ENCODE measurements at places on chromosomes 16 and 17.

- DNase-seq = peak; percentile 53
Measured at GRCh38 chr17:80855948-80856862, 135.4 kb upstream of the CHMP6 start.

- DNase-seq = no peak
Measured at GRCh38 chr17:33519692-33520091, 226.6 kb upstream of the ASIC2 start.

DNA sequence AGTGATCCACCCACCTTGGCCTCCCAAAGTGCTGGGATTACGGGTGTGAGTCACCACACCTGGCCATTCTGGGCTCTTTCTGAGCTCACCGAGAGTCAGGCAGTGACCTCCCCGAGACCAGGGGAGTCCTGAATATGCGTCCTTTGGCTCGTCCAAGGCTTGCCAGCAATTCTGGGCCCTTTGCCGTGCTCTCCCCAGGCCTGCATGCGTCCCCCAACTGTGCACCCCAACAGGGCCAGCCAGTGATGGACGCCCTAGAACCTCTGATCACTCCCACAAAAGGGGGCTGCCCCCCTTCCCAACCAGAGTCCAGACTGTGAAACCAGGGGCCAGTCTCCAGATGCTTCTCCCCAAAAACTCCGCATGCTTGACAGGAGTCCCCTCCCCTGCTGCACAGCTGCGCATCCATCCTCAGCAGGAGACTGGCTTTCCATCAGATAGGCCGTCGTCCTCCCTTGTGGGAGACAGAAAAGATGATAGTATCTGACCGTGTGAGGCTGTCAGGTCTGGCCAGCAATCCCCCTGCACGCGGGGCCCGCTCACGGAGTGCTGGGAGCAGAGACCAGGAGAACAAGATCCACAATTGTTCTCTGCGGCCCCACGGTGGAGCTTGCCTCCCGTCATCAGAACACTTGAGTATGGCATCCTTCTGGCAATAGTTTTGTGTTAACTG, 15.5 kb downstream of the HS3ST6 start:
- no peak for DNase-seq

DNA sequence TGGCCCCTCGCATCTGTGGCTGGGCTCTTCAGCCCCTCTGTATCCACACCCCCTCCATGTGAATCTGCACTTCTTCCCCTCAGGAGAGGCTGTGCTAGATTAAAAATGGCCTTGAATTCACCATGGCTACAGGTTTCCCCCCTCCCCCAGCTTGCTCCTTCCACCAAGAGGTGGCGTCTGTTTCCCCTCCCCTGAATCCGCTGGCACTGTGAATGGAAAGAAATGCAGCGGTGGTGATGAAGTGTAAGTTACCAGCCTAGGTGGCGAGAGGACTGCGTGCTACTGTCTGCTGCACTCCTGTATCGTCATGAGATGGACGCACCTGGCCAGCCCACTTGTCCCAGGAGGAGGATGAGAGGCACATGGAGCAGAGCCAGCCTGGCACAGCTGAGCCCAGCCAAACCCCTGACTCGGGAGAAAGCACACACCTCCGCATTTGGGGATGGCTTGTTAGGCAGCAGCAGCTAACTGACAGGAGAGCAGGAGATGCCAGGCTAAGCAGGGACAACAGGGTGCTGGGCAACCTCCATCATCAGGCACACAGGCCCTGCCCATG, 26.2 kb downstream of the TNFRSF13B start:
- no peak for DNase-seq

- no peak for DNase-seq
Measured at GRCh38 chr17:58232707-58233156, 5.7 kb upstream of the LPO start.

GRCh38 chr16:2715519-2715918, 4.5 kb downstream of the PRSS27 start:
- peak; percentile 60 for DNase-seq

GRCh38 chr16:20944861-20945574, 44.4 kb downstream of the LYRM1 start:
- DNase-seq = no peak

- no peak for DNase-seq
Measured at GRCh38 chr16:31243734-31244670, 15.8 kb upstream of the ITGAM start.

DNA sequence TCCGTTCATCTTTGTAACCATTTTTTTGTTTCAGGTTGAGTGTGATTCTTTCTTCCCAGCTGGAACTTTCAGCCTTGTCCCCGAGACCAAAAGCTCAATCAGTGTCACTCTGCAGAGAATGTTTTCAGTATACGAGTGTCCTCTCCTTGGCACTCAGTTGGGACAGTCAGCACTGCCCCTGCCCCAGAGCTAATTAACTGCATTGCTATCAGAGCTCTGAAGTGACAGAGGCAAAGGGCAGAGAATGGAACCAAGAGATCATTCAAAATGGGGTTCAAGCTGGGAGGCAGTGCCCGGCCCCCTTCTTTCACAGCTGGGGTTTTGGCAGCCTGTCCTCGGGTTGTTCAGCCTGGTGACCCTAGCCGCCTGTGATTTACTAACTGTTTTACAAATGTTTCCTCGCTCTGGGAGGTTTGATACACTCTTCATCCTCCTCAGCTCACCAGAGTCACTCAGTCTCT, 195.9 kb upstream of the TBX2 start:
- DNase-seq = no peak

DNA sequence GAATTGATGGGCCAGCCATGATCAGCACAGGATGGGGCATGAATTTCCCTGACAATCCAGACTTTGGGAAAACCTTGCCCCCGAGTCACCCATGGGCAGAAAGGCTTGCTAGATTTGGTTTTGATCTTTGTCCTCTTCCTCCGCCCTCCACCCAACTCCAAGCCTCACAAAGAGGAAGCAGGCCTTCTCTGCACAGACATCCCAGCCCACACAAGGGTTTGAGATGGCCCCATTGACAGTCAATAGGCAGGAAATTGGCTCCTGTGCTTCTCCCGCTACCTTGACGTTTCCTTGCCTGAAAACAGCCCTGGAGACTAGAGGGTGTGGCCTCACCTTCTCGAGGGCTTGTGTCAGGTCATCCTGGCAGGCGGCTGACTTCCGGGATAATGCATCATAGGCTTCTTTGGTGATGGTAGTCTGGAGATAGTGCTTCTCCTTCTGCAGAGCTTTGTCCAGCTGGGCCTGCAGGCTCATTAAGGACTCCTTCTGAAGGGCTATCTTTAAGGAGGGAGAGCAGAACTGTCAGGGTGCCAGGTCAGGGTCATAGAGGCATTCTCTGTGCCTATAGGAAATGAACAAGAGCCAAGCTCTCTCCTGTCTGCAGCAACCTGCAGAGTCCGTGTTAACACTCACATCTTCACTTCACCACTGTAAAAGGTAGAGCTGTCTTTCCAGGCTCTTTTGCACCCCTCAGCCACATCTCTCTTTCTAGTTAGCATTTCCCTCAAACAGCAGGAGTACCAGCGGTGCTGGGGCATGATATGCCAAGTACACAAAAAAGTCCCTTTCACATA, 32.2 kb downstream of the DHX38 start:
- DNase-seq = no peak

- DNase-seq = no peak
Measured at GRCh38 chr17:17172001-17172939, 33.9 kb downstream of the PLD6 start.

GRCh38 chr16:22688463-22688862, 125.5 kb upstream of the HS3ST2 start:
- DNase-seq = no peak

DNA sequence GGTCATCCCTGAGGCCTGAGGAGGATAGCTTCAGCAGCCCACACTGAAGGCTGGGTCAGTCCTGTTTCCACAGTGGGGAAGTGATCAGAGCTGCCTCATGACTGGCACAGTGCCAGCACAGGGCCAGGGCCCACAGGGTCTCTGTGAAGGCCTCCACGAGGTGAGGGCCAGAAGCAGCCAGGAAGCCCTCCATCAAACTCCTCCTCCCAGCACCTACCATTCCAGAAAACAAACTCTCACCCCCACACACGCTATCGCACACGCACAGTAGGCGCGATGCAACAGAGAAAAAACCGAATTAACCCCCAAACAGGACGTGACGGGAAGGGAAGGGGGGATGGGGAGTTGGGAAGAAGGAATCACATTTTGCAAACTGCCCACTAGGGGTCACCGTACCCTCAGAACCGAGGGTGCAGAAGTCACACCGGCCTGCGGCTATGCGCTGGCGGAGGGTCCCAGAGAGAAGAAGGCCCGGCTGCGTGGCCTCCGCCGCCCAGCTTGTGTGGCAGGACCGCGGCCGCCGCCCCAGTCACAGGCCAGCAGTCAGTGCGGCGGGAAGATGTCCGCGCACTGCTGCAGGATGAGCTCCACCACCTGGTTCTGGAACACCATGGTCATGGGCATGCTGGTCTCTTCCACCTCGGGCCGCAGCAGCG, 37.6 kb downstream of the ARHGAP27 start:
- DNase-seq = no peak

- DNase-seq = no peak
Measured at GRCh38 chr16:24146518-24146917, 109.6 kb upstream of the CACNG3 start.

DNA sequence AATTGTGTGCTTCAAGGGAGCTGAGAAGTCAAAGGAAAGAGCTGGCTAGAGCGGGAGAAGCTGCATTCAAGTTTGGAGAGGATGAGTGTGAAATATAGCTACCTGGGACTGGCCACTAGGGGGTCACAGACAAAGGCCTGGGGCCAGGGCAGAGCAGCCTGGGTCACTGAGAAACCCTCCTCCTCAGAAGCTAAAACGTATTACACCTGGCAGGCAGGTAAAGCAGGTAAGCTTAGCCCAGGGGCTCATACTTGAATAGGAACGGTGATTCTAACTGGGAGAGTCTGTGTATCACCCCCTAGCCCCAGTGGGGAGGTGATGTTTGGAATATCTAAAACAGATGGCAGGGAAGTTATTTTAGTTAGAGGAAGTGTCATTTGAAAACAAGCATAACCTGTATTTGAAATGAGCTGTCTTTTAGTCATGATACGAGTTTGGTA, 6.8 kb downstream of the KRT37 start:
- no peak for DNase-seq

GRCh38 chr17:16870253-16871245, 101.4 kb downstream of the TNFRSF13B start:
- no peak for DNase-seq

DNA sequence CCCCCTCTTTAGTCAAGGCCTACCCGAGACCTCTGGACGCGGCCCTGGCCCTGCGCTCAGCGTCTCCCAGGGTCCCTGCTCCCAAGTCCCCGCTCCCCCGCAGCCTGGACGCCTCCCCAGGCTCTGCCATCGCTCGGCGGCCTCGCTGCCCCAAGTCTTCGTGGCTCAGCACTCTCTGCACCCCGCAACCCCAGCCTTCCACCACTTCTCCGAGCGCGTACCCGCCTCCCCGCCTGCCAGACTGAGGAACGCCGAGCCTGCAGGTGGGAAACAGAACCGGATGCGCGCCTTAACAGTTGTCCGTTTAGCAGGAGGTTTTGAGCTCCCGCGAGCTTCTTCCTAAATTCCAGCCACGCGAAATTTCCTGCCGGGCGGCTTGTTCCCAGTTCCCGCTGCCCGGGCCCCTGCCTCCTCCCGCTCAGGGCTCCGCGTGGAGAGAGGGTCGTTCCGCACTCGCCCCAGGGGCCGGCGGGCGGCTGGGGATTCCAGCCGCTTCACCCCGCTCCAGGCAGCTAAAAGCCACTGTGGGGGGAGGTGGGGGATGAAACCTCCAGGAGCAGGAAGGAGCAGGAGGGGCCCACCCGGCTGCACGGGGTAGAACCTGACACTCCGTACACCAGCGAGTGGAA, 87.7 kb downstream of the KCNJ12 start:
- DNase-seq = no peak

DNA sequence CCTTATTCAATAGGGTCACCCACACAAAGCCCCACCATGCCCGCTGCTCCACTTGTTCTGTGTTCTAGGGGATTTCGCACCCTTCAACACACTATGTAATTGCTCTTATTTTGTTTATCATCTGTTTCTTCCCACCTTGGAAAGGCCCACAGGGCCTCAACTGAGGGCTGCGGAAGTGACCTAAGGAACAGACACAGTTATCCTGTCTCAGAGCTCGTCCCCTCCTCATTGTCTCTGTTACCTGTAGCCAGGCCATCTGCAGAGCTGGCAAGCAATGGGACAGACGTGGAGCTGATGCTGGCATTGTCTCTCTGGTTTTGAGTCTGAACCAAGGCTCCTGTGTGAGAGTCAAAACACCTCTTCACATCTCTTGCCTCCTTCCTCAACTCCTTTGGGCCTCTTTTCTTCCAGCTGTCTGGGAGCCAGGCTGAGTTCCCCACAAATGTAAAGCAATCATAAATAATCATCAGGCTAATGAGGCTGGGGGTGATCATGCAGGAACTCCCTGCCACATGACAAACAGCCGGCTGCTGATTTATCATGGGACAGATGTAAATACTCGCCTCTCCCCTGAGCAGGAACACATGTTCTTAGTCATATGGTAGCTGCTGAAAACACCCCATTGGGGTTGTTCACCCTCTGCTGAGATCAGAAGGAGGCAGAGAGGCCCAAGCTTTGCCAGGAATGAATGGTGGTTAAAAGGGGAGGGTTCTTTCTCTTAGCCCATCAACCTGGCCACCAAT, 71.9 kb downstream of the AXIN2 start:
- no peak for DNase-seq

- DNase-seq = no peak
Measured at GRCh38 chr16:53115773-53116172, 61.0 kb downstream of the CHD9 start.

- DNase-seq = no peak
Measured at GRCh38 chr17:14374268-14374667, 73.4 kb downstream of the HS3ST3B1 start.

DNA sequence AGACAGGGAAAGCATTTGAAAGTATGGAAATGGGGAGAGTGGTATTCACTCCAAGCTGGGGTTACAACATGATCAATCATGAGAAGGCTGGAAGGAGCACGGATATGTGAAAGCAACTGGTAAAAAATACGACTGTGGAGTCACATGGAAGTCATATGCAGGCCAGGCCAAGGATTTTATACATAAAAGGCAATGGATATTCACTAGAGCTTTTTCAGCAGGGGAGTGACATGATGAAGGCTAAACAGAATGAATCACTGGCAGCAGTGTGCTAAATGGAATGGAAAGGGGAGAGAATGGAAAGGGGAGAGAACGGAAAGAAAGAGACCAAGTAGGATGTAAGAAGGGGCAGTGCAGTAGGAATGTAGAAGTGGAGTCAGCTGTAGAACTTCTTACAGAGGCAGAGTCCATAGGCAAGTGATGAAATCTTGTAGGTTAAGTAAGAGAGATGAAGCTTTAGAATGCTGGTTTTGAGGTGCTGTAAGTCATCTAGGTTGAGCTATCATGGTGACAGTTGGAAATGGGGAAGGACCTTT, 13.0 kb upstream of the NETO2 start:
- no peak for DNase-seq

DNA sequence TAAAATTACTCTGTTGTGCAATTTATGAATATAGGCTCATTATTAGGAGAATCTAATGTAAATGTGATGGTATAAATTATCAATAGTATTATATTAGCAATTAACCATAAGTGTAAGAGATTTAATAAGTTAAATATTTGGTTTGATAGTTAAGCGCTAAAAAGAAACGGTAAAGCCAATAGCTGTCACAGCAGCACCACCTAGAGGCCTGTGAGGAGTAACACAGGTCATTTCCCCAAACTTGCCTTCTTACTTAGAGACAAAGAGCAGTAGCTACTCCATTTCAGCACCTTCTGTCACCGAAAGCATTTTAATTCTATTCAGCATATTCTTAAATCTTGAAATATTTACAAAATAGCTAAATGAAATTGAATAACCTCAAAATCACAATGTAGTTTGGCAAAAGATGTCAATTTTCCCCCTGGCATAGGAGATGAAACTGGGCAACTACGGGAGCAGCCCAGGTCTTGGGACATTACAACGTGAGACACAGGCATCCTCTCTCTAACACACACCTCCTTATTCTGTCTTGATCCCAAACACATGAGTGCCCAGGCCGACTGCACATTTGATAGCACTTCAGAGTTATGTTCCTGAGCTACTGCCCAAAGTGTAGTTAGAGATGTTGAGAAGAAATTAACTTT, 14.3 kb upstream of the DYNLRB2 start:
- peak; percentile 30 for DNase-seq
